HuH-7.5 (cell line): ENCODE measurements at places on chromosomes 6 and 20.

DNA sequence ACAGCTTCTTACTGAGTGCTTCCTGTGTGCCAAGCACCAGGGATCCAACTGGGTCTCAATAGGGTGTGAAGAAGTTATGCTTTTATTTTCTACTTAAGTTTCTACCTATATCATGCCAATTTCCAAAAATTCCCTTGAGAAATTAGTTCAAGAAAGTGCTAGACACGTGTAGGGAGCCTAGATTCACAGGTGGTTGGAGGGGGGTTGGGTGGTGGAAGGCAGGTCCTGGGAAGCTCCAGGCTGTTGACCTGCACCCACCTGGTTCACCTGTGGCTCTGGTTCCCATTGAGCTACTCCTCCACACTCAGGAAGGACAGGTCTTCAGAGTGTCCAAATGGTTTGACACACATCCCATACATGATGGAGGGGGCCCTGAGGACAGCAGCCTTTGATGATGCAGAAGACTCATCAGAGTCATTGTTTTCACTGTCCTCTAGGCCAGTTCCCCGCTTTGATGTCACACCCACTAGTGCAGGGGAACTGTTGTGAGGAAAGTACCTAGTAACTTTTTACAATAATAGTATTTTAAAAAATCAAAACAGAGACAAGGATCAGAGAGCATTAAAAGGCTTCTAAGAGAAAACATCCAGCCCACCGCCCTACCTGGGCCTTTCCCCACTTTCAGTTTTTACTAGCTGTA lies 39.8 kb upstream of the MYL9 start:
- no peak for DNase-seq

DNA sequence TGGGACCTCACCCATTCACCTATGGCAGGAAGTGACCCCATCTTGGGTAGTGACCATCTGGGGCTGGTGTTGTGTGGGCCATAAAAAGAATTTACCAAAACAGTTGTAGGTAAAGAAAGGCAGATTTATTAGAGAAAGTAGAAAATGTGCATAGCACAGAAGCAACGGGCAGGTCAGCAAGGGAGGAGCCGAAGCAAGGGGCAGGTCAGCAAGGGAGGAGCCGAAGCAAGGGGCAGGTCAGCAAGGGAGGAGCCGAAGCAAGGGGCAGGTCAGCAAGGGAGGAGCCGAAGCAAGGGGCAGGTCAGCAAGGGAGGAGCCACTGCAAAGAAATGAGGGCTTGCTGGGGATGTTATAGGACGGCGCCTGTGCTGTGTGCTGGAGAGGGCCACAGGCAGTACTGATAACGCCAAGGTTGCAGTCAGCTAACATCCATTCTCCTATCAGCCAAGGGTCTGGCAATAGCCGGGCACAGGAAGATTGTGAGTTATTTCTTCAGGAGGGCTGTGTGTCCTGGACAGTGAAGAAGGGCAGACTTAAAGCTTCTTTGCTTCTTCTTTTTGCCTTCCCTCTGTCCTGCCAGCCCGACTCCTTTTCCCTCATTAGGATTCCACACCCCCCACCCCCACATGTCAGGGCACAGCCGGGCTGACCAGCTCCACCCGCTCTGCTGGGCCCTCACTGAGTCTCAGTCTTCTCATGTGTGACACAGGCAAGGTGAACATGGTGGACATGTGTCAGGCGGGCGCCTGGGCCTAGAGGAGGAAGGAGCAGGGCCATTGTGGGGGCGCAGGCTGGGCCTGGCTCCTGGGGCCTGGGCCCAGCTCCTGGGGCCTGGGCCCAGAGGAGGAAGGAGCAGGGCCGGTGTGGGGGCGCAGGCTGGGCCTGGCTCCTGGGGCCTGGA lies 31.6 kb upstream of the CHRNA4 start:
- DNase-seq, result no peak

DNA sequence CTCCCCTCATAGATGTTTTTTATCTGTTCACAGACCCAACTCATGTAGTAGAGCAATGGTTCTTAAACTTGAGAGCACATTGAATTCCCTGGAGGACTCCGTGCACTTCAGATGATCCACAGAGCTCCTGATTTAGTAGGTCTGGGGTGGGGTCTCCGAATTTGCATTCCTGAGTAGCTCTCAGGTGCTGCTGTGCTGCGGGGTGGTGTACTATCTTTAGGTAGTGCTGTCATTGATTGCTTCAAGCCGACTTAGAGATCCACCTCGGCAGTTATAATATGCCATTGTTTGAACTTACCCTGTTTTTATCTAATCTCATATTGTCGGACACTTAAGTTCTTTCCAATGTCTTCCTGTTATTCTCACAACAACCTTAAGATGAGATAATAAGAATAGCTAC lies 45.0 kb downstream of the BMP2 start:
- DNase-seq, result no peak

DNA sequence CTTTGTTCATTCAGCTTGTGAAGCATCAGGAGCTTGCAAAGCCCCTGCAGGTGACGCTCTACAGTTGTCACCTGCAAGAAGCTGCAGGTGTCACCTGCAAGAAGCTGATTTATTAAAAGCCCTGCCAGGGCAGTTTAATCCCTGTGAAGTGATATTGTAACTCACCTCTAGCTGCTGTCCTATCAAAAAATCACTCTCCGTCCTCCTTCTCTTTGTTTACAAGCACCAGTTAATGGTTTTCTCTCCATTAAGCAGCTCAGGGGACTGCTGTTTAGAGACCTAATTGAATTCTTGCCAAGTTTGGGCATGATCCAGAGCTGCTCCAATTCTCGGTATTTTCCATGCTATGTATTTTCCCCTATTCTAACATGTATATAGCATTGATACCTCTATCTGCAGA lies 345.9 kb downstream of the ARHGAP18 start:
- no peak for DNase-seq

DNA sequence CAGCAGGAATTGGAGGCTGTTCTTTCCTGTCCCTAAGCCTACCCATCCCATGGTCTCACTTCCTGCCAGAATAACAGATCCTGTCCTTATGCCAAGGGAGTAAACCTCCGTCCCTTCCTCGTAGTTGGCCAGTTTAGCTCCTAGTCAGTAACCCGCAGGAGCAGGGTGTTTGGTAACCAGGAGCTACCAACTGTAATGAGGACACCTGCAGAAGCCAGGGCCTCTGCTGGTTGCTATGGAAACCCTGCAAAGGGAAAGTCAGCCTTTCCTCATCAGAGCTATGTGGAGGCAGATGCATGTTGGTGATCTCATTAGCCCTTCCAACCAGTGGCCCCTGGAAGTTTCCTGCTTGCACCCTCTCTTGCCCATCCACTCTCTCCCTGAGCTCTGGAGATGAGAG lies 368.2 kb upstream of the SULF2 start:
- no peak for DNase-seq

- DNase-seq, result peak; percentile 58
Measured at GRCh38 chr20:39268981-39269461, 306.9 kb downstream of the DHX35 start.

DNA sequence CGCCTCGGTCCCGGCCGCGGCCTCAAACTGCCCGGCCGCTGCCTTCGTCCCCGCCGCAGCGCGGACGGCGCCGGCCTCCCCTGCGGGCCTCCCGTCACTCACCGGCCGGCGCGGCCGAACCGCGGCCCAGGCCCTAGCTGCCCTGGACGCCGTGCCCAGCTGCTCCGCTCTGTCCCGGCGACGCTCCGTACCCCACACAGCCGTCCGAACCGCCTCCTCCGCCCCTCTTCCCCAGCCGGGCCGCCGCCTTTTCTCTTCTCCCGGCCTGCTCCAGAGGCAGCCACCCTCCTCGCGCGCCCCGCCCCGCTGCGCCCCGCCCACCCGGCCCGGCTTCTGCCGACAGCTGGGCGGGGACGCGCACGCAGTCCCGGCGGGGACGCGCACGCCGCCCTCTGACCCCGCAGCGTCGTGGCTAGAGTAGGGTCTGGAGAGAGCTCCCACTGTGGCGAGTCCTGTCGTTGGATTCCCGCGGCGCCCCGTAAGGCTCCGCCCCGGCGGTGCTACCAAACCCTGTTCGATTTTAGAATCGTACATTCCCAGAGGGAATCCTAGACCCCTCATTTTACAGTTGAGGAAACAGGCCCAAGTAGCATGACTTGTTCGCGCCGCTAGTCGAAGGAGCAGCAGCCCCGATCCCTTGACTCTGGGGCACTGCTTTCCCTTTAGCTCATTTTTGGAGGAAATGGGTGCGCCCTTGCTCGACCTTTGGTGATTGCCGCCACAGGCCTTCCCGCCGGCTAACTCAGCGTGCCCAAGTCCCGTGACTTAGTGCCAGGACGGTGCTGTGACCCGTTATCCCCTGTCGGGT lies at the start of gene FBXO30:
Gene FBXO30 (minus strand): TSS at position 295 of the 808 bp plus-strand sequence. CDS start 8,390 bp downstream, outside the sequence.
- DNase-seq, result peak; percentile 67

- DNase-seq, result no peak
Measured at GRCh38 chr20:59811681-59812171, 121.7 kb downstream of the SYCP2 start.

GRCh38 chr20:16952965-16953364 lies 204.8 kb downstream of the OTOR start:
- no peak for DNase-seq

DNA sequence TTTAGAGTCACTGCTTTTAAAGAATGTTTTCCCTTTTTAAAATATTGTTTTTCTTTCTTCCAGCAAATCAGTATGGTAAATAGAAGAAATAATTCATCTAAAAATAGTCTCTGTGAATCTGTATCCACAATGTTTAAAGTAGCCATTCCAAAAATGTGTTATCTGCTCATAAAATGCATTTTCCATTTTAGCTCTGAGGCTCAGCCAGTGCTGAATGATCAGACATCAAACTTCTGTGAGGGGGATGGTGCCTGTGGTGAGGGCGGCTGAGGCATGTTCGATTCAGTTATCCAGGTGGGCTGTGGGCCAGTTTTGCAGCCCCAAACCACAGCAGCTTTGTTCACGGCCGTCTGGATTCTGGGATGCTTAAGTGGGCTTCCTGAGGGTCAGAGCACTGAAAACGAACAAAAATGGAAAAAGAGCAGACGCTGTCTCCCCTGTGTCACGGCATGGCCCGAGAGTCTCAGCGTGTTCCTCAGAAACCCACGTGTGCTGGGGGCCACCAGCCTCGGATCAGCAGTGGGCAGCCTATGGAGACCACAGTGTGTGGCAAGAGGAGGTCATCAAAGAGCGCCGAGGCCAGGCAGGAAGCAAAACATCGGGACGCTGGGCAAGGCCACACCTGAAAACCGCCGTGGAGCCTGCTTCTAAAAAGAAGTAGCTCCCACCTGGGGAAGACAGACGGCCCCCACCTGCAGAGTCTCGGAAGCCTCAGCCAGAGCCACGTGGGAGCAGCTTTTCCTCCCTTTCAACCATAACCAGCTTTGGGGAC lies 134.9 kb upstream of the THBS2 start:
- no peak for DNase-seq

GRCh38 chr6:15417811-15418210 lies 171.9 kb downstream of the JARID2 start:
- no peak for DNase-seq

GRCh38 chr6:36204068-36204753 lies 7.7 kb downstream of the BRPF3 start:
- no peak for DNase-seq

DNA sequence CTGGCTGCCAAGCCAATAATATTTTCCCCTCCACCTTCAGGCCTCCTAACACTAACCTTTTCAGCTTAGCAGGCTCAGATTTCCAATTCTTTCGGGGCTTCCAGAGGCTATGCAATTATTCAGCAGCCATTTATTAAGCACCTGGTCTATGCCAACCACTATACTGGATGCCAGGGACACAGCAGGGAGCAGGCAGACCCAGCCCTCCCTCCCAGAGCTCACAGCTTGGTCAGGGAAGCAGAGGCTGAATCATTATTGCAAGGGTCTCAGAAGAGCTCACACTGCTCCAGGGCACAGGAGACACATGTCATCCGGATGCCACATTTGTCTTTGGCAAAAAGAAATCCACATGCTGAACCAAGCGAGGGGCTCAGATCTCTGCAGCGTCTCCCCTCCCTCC lies 1.3 kb downstream of the BPIFB1 start:
- DNase-seq, result no peak

DNA sequence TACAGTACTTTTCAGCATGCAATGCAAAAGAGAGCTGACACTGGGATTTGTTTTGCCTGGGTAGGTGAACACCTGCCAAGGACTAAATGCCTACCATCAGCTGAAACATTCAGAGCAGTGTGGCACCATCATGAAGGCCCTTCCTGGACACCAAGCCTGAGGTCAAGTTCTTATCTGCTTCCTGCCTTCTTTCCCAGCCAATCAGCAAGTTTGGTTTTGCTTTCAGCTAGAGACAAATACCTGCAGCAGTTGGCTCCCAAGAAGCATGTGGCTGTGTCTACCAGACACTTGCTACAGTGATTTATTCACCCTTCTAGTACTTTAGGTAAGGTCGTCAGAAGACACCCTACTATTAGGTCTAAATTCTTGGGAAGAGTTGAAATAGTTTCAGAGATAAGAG lies 112.8 kb downstream of the TBX18 start:
- DNase-seq, result no peak

DNA sequence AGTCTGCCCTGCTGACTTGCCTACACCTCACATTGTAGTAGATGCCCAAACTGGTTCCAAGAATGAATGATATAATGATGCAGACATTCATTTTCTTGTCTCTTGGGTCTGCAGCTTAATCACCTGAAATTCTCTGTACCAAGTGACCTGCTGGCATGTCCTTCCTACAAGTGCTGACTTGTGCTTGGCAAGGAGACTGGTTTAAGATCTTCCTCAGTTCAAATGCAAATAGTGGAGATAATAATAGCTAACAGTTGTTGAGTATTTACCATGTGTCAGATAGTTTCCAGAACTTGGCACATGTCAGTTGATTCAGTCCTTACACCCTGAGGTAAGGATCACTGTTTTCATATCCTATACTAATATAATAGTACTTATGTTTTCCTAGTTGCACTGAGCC lies 223.4 kb downstream of the SLC24A3 start:
- no peak for DNase-seq

- DNase-seq, result no peak
Measured at GRCh38 chr20:3242172-3242692, 3.2 kb upstream of the SLC4A11 start.

GRCh38 chr6:44052419-44053023 lies 74.7 kb downstream of the MRPL14 start:
- DNase-seq, result no peak

DNA sequence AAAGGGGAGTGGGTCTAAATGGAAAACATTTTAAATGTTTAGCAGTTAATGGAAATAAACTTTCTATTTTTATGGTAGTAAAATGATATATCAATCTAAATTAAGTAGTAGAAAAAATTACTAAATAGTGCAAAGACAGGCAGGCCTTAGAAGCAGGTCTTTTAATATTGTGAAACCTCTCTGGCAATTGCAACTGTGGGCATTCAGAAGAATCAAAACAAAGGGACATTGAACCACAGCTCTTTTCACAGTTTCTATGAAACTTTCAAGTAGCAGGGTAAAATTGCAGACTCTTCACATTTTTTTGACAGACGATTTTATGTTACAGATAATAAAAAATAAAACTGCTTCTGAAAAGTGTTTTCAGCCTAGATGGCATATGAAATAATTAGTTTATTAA lies 533.7 kb downstream of the BCKDHB start:
- DNase-seq, result no peak

DNA sequence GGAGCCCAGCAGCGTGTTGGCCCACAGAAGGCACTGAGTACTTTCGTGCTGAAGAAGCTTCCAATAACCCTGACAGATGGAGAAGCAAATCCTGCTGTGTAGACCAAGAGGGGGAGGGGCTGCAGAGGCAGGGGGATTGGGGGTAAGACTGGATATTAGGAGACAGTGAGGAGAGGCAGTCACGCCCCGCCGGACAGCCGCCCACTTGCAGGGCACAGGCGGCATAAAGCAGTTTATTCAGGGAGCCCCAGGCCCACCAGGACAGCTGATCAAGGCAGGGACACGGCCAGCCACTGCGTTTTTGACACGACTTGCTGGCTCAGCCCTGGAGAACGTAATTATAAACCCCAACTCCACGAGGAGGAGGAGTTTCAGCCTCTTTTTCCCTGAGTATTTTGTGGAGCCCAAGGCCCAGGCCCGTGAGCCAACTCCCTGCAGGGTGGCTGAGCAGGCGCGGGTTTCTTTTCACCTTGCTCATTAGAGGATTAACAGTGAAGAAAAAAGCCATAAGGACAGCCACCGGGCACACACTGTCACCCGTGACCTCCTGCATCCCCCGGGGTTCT lies 177.9 kb downstream of the TFAP2C start:
- no peak for DNase-seq
